AG09309 (cell line): ENCODE measurements at places on chromosomes 5 and 9.

DNA sequence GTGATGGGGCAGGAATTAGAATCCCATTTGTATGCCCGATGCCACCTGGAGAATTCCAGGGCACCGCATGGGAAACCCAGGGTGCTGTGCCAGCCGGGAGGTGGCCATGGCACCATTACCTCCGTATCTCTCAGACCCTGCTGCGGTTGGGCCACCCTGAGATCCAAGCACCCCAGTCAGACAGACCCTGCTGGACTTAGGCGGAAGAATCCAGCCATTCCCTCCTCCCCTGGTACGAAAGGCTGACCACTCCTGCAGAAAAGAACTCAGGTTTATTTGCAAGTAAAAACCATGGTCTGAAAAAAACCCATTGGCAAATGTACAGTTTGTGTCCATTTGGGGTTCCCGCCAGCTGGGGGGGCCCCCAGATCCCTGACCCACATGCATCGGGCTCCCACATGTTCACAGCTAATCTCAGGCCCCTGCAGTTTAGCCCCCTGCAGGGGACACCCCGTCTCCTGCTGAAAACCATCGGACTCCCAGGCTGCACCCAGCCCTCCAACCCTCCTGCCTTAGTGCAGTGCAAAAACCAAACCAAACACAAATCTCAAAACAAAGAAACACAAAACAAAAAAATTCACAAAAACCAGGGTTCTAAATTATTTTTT, 23.6 kb upstream of the SARDH start:
- no peak for DNase-seq

DNA sequence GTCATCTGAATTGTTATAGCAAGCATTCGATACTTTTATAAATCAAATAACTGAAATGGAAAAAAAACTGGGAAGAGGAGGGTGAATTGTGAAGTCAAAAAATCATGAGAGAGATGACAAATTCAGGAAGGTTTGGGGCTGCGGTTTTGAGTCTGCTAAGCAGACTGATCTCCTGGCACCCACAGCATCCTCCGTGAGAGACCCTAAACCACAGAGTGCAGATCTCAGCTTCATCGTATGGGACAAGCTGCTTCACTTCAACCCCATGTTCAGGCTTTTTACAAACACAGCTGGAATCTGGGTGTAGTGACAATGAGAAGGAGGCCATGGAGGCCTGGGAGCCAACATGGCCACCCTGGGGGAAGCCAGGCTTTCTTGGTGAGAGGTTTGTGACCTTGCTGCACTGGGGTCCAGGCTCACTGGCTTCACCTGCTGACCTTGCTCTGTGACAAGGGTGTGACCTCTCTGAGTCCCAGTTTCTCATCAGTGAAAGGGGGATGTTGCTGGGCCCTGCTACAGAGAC, 19.4 kb downstream of the USP20 start:
- no peak for DNase-seq

DNA sequence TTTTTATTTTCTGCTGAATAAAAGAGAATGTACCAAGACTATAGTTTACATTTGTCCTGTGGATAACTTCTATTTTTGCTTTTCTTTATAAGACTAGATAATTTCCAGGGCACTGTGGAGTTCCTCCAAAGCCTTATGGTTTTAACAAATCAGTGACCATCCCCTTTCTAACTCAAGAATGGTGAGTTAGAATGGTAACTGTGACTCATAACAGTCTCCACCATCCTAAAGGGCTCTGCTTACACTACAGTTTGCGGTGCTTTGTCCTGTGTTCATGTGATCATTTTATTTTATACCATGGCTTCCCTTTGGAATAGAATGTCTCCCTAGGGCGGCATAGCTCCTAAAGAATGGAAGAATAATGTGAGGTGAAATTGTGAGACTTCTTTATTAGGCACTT, 30.2 kb downstream of the WDR36 start:
- DNase-seq, result no peak

DNA sequence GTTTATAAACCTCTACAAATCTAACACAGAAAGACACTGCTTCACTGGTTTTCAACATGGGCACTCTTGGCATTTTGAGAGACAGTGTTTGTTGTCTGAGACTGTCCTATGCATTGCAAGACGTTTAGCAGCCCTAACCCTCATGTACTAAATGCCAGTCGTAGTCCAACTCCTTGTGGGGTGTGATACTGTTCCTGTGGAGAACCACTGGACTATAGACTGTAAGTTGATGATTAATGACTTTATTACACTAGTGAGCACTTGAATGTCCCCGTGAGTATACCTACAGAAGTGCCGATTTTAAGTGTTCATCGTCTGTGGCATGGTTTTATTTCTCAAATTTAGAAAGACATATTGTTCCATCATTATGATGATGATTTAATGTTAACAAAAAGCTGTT, 46.2 kb downstream of the RECK start:
- DNase-seq, result no peak

DNA sequence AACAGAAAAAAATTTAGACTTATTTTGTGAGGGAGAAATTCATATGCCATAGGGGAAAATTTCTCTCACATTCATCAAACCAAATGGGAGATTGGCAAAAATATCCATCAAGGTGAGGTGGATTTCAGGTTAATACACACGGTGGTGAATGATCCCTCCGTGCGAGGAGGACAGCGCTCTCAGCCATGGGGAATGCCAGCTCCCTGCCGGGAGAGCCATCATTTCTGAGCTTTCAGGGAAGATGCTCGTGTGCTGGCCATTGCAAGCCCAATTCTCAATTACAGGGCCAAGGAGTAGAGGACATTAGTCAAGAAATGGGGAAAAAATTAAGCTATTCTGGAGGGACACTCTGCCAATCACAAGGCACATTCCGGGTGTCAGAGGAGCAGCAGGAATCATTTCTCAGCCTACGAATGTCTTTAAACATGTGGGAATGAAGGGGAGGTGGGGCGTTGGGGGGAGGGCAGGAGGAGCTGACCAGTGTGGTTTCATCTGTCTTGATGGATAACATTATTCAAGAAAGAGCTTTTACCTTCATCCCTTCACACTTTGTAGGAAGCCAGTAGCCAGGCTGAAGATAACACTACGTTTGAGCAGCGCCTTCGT, 165.5 kb downstream of the DAB2IP start:
- DNase-seq, result no peak

DNA sequence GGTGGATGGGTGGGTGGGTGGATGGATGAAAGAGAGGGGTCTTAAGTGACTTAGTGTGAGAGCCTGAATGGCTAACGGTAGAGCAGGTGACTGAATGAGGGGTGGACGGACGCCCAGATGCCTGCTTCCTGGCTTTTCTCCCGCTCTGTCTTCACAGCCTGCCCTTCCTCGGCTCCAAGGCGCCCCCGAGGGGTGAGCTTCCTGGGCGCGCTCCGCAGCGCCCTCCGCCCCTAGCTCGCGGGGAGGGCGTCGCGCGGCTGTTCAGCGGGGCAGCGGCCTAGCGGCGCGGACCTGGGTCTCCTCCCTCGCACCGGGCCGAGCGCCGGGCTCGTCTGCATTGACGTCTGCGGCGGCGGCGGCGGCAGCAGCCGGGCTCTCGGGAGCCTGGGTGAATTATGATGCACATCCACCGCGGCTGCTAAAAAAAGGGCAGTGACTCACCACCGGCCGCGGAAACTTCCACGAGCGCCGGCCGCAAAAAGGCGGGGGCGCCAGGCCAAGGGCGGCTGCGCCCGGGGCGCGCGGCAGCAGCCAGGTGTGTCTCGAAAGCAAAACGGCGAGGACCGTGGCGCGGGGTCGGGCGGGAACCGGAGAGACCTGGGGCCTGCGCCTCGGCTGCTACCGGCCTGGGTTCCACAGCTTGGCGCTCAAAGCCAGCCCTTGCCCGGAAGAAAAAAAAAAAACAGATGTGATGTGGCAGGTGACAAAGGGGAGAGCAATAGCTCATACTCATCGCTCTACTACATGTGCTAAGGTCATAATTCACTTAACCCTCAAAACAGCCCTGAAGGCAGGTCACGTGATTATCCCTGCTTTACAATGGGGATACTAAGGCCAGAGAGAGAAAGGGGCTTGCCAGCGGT, 143.0 kb upstream of the ADRA1B start:
- DNase-seq, result peak; percentile 46

DNA sequence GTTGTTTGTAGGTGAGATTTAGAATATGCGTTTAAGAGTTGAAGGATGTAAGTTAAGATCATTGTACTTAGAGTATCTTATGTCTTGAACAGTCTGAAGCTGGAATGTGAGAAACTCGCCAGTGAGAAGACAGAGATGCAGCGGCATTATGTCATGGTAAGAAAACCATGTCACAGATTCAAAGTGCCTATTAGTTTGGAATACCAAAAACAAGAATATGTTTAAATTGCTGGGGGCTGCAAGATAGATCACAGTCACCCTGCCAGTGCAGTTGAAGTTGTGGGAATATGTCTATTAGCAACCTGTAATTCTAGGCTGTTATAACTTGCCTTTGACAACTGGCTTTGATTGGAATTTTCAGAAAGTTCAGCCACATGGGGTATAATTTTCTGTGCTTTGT, 3.0 kb downstream of the TLE4 start:
- DNase-seq, result no peak

DNA sequence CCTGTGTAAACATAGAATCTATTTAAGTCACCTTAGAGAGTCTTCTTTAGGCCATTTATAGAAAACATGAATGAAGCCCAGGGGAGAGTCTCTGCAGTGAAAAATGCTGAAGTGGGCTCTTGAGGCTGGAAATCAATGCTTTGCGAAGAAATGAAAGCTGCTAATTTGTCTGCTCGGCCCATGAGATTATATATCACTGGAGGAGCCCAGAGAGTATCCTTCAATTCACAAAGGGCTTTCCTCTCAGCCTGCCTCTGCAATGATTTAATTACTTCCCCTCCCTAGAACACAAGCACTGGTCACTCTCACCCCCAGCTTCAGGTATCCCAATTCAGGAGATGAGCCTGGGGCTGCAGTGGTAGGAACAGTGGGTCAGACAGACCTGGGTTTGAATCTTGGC, 8.2 kb upstream of the DRD1 start:
- no peak for DNase-seq

- no peak for DNase-seq
Measured at GRCh38 chr5:80308526-80308925, 11.3 kb upstream of the SPZ1 start.

GRCh38 chr9:99326112-99326916, 104.2 kb downstream of the SEC61B start:
- peak; percentile 40 for DNase-seq

DNA sequence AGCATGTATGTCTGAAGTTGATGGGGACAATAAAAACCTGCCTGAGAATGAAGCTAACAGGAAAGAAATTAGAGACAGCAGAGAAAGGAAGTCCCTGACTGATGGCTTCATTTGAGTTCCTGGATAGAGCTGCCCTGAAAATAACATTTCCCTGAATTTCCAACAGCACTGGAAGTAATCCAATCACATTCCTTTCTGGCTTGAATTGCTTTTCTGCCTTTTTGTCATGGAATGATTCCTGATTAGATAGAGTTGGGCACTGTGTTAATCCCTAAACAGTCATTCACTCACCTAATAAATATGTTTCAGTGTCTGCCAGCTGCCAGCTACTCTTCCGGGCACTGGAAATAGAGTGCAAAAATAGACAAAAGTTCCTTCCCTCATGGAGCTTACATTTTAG, 30.0 kb upstream of the SH3RF2 start:
- no peak for DNase-seq

DNA sequence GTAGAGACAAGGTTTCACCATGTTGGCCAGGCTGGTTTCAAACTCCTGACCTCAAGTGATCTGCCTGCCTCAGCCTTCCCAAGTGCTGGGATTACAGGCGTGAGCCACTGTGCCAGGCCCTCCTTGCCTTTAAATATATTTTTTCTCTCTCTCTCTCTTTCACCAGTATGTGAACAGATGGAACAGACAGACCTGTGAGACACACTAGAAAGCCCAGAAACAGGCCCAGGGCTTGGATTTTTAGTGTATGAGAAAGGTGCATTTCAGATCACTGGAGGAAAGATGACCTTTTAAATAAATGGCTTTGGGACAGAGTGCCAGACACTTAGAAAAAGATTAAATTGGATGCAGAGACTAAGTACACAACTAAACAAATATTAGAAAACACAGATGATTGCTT, 3.1 kb downstream of the RASGEF1C start:
- DNase-seq, result no peak

GRCh38 chr5:134555223-134555889, 29.9 kb downstream of the JADE2 start:
- DNase-seq, result no peak

GRCh38 chr5:18686253-18686652, 1052.0 kb downstream of the TAF11L14 start:
- DNase-seq, result no peak

GRCh38 chr9:104988539-104988938, 60.6 kb upstream of the ABCA1 start:
- no peak for DNase-seq
